ENCODE measurements at places on chromosomes 1 and 21.

DNA sequence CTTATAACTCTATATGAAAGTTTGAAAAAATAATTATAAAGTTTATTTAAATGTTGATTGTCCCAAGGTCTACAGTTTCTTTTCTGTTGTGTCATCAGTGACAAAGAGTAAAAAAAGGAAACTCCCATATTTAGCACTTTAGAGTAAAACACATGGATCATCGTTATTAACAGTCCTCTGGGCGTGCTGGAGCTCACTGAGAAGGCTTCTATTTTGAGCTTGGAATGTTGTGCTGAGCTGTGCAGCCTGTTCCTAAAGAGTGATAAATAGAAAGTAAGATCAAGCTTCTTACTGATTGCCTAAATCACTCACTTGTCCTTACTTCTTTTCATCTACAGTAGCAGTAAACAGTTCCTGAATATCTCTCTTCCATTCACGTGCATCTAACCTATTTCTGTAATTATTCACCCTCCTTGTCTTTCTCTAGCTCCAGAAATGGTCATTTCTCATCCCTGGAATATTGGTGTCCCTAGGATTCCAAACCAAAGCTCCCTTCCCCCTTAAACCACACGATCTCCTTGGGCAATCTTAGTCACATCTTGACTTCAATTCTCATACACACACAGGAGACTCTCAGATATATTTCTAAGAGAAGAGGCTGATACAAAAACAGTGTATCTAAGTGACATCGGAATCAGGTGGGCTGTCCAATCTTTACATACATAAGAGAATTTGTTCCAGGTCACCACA, 11.9 kb downstream of the GBP5 start:
- DNase-seq: no peak

GRCh38 chr1:226001963-226002666, 3.0 kb upstream of the SDE2 start:
- no peak for DNase-seq

GRCh38 chr1:4908486-4908885, 254.1 kb downstream of the AJAP1 start:
- no peak for DNase-seq

GRCh38 chr1:25927521-25928265, 21.5 kb upstream of the STMN1 start:
- DNase-seq: no peak

GRCh38 chr1:167332503-167332902, 111.8 kb downstream of the POU2F1 start:
- no peak for DNase-seq

DNA sequence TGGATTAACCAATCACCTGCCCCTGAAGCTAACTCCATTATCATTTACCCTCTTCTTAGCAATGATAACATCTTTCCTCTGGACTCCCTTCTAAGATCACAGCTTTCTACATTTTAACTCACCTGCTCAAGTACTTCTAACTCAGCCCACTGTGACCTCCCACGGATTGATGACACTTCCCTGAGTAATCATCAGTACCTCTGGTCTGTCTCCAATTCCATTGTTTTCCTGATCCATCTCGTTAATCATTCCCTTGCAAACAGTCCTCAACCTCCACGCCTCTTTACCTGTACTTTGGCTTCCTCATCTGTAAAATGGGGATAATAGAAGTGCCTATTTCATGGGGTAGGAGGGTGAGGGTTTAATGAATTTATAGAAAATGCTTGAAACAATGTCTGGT, 195.3 kb upstream of the APP start:
- no peak for DNase-seq

DNA sequence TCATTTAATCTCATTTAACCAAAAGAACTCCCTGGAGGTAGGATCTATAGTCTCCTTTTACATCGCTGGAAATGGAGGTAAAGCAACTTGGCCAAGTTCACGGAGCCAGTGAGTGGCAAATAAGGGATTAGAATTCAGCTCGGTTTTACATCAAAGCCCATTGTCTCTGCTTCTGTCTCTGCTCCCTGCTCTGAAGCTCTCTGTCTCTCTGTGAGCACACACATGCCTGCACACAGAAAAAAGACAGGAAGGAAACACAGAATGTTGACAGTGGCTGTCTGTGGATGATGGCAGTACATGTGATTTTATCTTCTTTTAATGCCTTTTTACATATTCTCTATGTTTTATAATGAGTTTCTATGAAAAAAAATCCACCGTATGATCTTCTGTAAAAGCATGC, 8.9 kb upstream of the DHRS3 start:
- DNase-seq: no peak

- DNase-seq: no peak
Measured at GRCh38 chr1:94428441-94428840, 10.3 kb downstream of the ABCD3 start.

GRCh38 chr21:42379426-42380215, 13.3 kb upstream of the TFF1 start:
- no peak for DNase-seq

GRCh38 chr1:7127322-7128075, 342.2 kb downstream of the CAMTA1 start:
- DNase-seq: no peak

- no peak for DNase-seq
Measured at GRCh38 chr1:229001467-229002011, 266.3 kb downstream of the RHOU start.

DNA sequence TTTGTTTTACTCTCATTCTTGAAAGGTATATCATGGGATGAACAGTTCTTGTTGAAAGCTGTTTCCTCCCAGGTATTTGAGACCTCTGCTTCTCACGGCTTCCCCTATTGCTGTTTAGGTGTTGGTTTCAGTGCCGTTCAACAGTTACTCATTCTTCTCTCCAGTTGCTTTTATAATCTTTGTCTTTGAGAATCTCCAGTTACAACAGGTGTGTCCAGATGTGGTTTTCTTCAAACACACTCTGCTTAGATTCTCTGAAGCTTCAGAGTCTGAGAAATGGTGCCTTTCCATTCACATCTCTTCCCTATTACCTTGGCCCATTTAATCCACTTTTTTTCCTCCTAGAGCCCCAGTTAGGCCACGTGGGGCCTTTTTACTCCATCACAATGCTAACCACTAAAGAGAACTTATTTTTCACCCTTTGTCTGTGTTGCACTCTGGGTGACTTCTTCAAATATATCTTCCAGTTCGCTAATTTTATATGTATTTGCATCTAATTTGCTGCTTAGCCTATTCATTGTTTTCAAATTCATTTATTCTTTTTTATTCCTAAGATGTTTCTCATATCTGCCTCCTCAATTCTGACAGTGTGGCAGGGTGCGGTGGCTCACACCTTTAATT, 46.7 kb upstream of the SLC19A1 start:
- no peak for DNase-seq

- no peak for DNase-seq
Measured at GRCh38 chr1:119915517-119915916, 19.2 kb upstream of the ADAM30 start.

DNA sequence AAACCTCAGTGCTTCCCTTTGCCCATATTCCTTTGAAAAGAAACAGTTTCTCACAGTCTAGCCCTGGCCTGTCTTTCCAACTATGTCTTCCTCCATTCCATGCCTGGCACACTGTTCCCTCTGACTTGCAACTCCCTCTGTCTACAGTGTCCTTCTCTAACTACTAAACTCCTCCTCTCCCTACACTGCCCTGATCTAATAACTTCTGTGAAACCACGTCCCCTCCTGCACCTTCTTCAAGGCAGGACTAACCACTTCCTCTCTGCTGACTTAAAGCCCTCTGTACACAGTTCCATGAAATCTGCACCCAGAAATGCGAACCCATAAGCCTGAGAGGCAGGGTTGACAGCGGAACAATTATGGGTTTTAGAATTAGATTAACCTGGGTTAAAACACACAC, 62.2 kb upstream of the ATP1B1 start:
- no peak for DNase-seq

DNA sequence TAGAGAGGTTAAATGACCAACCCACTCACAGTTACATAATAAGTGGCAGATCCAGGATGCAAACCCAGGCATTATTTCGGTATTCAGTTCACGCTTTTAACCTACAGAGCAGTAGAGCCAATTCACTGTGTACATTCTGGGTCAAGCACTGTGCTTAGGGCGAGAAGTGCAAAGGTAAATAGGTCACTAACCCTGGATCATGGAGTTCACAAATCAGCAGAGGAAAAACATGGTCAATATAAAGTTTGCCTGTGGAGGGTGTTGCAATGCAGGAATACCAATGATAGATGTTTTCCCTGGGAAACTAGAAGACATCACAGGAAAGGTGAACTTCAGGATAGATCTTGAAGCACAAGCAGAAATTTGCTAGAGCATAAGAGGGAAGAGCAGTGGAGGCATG, 253.4 kb upstream of the NFIA start:
- no peak for DNase-seq

DNA sequence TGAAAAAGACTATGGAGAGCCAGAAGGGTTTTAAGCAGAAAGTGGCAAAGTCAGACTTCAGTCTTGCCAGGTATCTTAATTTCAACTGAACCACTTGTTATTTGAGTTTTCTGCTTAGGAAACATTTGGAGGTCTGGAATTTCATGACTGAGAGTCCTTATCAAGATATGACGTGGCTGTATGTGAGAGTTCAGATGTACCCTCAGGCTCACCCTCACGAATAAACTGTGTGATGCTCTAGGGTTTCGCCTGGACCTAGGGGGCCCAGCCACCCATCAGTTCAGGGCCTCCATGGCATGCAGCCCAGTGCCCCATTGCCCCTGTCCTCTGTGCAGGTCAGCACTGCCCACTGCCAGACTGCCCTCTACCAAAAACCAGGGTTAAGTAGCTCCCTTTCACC, 30.6 kb upstream of the TADA1 start:
- no peak for DNase-seq

DNA sequence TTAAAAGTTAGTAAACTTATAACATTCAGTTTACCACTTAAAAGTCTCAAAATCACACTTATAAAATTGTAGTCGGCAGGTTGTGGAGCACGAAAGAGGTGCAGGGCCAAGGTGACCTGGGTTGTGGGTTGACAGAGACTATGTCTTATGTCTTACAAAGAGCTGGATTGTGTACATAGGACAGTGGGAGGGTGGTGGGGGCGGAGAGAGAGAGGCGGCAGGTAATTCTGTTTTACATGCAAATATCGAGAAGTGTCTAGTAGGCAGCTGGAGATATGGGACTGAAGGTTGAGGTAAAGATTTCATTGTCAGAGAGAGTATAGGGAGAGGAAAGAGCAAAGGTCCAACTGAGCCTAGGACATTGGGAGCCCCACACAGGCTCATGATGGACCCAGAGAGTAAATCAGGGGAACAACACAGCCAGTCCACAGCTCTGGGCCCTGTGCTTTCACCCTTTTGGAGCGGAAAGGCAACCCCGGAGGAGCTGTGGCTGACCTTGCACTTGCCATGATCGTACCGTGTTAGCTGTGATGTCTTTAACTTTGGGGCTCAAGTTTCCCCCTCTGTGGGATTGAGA, 28.1 kb upstream of the ZBTB18 start:
- DNase-seq: no peak

DNA sequence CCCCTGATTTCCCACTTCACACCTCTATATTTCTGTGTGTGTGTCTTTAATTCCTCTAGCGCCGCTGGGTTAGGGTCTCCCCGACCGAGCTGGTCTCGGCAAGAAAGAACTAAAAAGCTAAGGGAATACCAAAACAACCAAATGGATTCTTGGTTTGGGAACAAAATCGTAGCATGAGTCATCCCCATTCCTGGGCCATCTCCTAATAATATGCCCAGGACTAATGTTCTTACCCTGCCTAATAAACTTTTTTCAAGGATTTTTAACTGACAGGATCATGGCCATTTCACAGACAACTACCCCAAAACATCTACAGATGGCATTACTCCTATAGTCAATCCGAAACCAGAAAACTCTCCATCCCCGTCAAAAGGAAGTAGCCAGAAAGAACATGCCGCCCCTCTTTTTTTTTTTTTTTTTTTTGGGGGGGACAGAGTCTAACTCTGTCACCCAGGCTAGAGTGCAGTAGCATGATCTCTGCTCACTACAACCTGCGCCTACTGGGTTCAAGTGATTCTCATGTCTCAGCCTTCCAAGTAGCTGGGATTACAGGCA, 4.1 kb upstream of the HPDL start:
- DNase-seq: no peak

DNA sequence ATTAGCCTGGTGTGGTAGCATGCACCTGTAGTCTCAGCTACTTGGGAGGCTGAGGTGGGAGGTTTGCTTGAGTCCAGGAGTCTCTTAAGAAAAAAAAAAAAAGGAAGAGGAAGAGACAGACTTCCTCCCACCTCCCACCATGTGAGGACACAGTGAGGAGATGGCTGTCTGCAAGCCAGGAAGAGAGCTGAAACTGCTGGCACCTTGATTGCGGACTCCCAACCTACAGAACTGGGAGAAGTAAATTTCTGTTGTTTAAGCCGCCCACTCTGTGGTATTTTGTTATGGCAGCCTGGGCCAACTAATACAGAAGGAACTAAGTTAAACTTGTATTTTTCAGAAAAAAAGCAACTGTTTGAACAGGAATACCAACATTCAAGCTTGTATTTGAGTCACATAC, 21.7 kb downstream of the DOP1B start:
- no peak for DNase-seq

DNA sequence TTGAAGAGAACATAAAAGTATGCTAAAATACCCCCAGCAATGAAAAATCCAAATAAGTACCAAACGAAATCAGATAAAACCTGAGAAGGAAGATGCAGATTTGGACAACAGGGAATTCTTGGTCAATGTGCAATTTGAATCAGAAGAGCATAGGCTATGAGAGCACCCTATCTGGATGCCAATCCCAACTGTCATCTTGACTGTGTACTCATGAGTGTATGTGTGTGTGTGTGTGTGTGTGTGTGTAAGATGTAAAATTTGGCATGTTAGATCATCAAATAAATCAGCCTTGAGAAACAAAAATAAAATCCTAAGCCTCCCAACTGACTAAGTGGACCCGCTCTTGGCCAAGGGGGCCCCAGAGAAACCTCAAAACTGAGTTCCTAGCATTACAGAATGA, 18.0 kb upstream of the SPRR2G start:
- no peak for DNase-seq

GRCh38 chr1:47507881-47508701, 70.2 kb downstream of the FOXD2 start:
- DNase-seq: peak; percentile 46

DNA sequence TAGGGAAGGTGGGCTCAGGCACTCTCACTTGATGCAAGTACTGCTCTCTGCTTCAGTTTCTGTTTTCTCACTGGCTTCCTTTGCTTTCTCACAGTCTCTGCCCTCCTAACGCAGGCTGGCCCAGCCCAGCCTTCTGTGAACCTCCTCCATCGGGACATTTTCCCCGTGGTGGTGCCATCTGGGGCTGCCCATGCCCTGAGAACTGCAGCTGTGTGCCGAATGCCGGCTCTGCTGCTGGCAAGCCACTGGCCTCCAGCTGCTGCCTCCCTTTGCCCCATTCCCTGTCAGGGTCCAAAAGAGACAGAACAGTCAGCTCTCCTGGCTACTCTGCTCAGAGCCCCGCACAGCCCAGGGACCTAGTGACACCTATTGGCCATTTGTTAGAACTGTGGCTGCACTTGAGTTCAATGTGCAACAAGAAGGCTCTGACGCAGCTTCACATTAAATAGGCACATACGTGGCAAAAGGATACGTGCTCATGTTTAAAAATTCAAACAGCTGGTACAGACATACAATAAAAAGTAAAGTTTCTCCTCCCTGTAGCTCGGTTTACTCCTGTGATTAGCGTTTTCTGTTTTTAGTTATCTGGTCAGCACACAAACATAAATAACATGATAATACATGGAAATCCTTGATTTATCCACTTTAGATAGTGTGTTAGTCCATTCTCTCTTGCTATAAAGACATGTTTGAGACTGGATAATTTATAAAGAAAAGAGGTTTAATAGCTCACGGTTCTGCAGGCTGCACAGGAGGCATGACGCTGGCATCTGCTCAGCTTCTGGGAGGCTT, 46.6 kb downstream of the FCRL5 start:
- peak; percentile 83 for DNase-seq

Measured in D341Med (cell line).